ENCODE measurements at places on chromosomes 7 and 10.

GRCh38 chr10:60894786-60895185 lies 49.2 kb downstream of the RHOBTB1 start:
- DNase-seq: no peak

DNA sequence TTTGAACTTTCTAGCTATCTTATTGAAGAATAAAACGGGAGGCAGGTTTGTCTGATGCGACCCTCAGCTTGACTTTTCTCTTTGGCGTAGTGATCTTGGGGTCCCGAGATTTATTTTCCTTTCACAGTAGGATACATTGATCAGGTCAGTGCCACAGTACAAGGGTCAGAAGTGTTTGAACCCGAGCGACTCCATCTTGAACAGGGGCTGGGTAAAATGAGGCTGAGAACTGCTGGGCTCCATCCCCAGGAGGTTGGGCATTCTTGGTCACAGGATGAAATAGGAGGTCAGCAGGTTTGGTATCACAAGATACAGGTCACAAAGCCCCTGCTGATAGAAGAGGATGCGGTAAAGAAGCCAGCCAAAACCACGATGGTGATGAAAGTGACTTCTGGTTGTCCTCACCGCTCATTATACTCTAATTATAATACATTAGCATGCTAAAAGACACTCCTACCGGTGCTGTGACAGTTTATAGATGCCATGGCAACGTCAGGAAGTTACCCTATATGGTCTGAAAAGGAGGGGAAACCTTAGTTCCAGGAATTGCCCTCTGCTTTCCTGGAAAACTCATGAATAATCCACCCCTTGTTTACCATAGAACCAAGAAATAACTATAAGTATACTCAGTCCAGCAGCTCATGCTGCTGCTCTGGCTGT lies 3.0 kb upstream of the TECPR1 start:
- no peak for DNase-seq

- DNase-seq: no peak
Measured at GRCh38 chr10:123891144-123892071, at the start of gene CPXM2. CPXM2 (minus strand) TSS chr10:123891807; CDS start chr10:123891659, 148 bp downstream.

DNA sequence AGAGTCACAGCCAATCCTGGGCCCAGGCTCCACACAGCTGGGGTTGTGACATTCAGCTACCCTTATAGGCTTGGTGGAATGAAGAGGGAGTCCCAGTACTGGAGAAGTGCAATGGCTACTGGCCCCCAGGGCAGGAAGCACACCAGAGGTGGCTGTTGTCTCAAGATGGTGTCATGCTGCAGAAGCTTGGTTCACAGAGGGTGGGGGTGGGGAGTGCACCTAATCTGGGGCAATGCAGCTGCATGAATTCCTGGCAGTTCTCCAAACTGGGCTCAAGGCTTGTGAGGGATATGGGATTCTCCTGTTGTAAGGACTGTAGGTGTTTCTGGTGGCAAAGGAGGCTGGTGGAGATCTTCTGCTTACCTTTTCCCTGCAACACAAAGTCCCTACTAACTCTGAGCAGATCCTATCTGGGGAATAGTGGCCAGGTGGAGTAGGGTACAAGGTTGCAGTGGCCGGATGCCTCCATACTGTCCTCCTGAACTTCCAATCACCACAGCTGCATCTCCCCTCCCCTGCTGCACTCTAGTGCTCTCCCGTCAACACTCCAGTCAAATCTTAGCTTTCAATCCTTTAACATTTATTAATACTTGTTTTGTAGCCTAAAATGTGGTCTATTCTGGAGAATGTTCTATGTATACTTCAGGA lies 27.4 kb upstream of the PLA2G12B start:
- no peak for DNase-seq

- no peak for DNase-seq
Measured at GRCh38 chr10:78511324-78512204, 477.9 kb downstream of the RPS24 start.

All from DMS79 treated with DMSO at 0.1 percent for 48 hours (cell line).